ENCODE measurements at places on chromosomes 4 and X.

DNA sequence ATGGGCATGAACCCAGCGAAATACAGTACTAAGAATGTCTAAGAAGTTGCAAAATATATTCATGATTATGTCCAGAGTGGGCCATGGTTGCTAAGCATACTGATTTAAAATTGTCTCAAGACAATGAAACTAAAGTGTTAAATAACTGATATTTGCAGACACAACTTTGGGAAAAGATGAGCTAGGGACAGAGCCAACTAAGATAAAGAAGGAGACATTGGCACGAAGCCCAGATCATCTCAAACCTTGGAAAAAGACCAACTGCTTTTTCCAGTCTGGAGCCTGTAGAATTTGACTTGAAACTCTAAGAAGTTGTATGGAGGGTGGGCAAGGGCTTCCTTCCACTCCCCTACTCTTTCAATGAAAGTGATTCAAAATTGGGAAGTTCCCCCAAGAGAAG is 108.5 kb upstream of the GLRA2 start:
- no peak for DNase-seq

DNA sequence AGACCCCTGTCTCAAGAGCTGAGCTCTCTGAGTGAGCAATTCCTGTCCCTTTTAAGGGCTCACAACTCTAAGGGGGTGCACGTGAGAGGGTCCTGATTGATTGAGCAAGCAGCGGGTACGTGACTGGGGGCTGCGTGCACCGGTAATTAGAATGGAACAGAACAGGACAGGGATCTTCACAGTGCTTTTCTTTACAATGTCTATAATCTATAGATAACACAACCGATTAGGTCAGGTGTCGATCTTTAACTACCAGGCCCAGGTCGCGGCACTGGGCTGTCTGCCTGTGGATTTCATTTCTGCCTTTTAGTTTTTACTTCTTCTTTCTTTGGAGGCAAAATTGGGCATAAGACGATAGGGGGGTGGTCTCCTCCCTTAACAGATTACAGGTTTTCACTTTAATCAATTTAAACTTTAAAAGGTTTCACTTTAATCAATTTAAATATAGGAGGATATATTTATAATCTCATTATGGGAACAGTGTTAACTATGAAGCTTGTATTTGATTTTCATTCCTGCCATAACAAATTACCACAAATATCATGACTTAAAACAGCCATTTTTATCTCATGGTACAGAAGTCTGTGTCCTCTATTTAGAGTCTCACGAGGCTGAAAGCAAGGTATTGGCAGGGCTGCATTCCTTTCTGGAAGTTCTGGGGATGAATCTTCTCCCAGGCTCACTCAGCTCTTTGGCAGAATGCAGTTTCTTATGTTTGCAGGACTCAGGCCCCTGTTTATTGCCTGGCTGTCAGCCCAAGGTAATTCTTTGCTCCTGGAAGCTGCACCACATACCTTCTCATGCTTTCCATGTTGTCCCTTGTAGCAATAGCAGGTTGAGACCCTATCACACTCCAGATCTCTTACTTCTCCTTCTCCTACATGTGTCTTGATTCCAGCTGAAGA is 5.2 kb downstream of the SPATA4 start:
- DNase-seq: no peak

- no peak for DNase-seq
Measured at GRCh38 chr4:8541981-8542715, 38.0 kb upstream of the GPR78 start.

DNA sequence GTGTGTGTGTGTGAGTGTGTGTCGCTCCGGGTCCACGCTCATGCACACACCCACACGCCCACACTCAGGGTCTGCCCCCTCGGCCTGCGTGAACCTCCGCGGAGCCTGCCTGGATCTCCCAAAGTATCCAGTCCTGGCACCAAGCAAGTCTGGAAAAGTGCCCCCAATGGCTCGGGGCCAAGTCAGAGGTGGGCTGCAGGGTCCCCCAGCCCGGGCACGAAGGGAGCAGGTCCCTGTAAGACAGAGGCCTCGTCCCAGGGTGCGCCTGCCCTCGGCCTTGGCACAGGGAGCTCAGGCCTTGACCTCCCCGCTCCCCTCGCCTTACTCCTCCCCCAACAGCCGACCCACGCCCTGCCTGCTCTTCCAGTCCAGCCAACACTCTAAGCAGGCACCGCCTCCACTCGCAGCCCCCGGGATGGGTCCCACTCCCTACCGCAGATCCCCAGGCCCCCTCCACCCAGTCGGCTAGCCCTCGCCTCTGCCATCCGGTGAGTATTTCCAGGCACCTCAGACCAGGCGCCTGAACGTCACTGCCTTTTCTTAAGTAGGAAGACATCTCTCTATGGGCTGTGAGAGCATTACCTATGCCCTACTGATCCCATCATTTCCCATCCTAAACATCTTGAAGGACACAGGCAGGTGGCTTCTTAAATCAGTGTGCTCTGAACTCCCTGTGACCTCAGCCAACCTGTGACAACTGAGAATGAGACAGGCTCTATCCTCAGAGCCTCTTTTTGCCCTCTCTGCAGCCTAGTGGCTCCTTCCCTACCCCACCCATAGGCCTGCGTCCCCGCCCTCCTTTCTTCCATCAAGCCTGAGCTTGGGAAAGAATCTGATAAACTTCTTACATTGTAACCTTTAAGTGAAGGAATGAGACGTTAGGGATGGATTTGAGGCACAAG is 704 bp downstream of the FAM114A1 start:
- DNase-seq: no peak

DNA sequence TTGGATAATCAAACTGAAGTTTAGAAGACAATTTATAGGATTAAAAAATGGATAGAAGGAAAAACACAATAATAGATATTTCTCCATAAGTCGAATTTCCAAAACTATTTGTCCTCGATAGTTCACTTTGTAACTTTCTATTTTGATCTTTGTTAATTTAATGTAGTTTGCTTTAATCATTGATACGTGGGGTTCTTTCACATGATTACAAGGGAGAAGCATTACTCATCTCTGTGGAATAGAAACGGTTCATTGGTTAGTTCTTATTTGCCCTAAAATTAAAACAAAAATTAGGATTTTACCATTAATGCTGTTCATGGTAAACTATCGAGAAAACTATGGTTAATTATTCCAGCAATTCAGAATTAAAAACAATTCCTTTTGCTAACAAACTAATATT is 2.1 kb downstream of the TET2 start:
- no peak for DNase-seq

- DNase-seq: no peak
Measured at GRCh38 chr4:185925910-185926360, 113.9 kb upstream of the SORBS2 start.

DNA sequence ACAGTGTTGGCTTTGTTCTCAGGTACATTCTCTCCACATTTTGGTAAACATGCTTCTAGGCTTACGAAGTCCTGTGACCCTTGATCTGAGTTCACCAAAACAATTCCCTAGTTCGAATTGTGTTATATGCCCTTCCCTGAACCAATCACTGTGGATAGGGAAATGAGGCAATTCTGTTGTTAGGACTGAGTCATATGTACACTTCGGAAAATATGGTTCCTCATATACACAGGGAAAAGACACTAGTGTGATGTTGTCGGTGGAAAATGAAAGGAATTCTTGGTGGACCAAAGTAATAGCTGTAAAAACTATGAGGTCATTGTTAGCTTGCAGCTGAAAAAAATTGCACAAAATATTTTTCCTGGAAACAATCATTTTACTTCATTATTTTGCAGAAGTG is 46.6 kb upstream of the MAGEC2 start:
- no peak for DNase-seq

GRCh38 chr4:6548882-6549230 is 26.1 kb upstream of the MAN2B2 start:
- no peak for DNase-seq

DNA sequence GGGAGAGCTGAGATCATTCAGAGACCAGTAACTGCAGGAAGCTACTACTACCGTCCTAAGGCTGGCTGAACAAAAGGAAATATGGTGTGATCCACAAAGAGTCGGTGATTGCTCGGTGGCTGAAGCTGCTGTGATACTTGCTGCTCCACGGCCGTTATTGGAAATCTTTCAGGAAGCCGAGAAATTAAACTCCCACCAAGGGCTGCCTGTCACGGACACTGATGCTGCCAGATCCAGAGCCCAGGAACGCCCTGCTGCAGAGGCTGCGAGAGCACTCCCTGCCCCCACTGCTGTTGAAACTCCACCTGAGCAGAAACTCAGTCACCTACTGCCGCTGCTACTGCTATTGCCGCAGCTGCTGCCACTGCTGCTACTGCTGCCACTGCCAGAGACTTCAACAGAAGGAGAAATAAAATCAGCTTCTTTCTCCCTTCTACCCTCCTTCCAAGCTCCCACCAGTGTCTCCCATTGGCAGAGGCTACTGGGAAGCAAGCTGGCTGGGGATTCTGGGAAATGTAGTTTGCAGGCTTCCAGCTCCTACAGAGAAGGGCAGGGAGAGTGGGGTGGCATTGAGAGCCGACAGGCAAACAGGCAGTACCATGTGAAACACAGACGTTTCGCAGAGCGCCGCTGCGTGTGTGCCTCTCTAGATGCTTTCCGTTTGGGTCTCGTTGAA is 126.0 kb upstream of the ENPP6 start:
- DNase-seq: peak; percentile 39

GRCh38 chrX:16592194-16592770 is 57.7 kb upstream of the S100G start:
- DNase-seq: no peak

- DNase-seq: no peak
Measured at GRCh38 chr4:97892592-97893266, 250.5 kb downstream of the STPG2 start.

GRCh38 chr4:141153751-141154510 is 20.7 kb upstream of the RNF150 start:
- no peak for DNase-seq

GRCh38 chrX:39396358-39396995 is 595.2 kb downstream of the MID1IP1 start:
- no peak for DNase-seq

- DNase-seq: no peak
Measured at GRCh38 chrX:134738986-134739740, 80.9 kb upstream of the PLAC1 start.

- DNase-seq: no peak
Measured at GRCh38 chr4:4577359-4577875, 35.6 kb upstream of the STX18 start.

GRCh38 chr4:27198246-27198645 is 337.6 kb downstream of the STIM2 start:
- no peak for DNase-seq

GRCh38 chr4:41880022-41880837 is 55.0 kb upstream of the TMEM33 start:
- DNase-seq: no peak

- DNase-seq: no peak
Measured at GRCh38 chrX:5236749-5237148, 991.9 kb downstream of the NLGN4X start.

GRCh38 chr4:122234686-122235085 is 82.6 kb downstream of the BLTP1 start:
- DNase-seq: no peak

DNA sequence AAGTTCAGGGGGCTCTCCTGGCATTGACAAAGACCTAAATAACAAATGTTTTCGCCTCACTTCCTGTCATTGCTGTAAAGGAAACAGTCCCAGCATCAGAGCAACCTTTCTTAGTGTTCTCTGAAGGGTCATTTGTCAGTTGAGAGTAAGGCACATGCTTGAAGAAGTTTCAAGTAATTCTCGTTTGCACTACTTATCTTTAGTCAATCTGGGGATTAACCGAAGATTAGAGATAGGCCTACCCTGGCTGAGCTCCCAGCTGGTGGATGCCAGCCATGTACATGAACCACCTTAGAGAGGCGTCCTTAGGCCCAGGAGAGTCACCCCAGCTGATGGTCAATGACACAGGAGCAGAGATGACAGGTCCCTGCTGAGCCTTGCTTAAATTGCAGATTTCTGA is 189.9 kb upstream of the PGRMC2 start:
- DNase-seq: no peak

GRCh38 chrX:42606591-42606990 is 171.4 kb downstream of the PPP1R2C start:
- no peak for DNase-seq

GRCh38 chr4:54423066-54423465 is 194.0 kb downstream of the PDGFRA start:
- no peak for DNase-seq

- no peak for DNase-seq
Measured at GRCh38 chr4:71229477-71230270, 109.1 kb upstream of the SLC4A4 start.

- DNase-seq: no peak
Measured at GRCh38 chr4:155784637-155785036, 25.8 kb downstream of the GUCY1B1 start.

GRCh38 chrX:129529685-129530281 is 6.5 kb upstream of the SMARCA1 start:
- DNase-seq: no peak

DNA sequence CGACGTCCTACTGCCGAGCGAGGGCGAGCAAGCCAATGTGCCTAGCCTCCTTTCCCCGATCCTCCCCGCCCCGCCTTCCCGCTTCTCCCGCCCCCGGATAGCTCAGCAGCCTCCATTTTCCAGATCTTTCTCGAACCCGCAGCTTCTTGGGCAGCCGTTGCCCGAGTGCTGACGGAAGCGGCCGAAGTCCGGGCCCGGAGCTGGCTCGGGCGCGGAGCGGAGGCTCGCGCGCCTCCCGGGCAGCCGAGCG is 172 bp upstream of the HSPA4L start:
- peak; percentile 76 for DNase-seq

DNA sequence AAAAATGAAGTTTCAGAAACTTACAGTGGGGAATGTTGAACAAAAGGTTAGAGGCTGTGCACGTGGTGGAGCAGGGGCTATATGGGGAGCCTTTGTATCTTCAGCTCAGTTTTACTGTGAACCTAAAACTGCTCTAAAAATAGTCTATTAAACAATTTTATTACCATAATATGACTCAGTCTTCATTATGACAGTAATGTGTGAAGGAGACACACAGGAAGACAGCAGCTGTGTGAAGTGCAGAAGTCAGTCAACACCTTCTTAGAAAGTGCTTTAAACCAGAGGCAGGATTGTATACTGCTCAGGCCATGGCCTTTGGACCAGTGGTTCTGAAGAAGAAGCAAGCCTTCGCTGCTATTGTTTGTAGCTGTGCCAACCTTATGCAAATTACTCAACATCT is 89.7 kb downstream of the ARHGAP10 start:
- no peak for DNase-seq

GRCh38 chrX:8913655-8914409 is 112.6 kb upstream of the FAM9A start:
- DNase-seq: no peak

GRCh38 chr4:127558489-127559407 is 74.0 kb upstream of the INTU start:
- no peak for DNase-seq

GRCh38 chr4:40675166-40675565 is 45.5 kb upstream of the RBM47 start:
- no peak for DNase-seq

DNA sequence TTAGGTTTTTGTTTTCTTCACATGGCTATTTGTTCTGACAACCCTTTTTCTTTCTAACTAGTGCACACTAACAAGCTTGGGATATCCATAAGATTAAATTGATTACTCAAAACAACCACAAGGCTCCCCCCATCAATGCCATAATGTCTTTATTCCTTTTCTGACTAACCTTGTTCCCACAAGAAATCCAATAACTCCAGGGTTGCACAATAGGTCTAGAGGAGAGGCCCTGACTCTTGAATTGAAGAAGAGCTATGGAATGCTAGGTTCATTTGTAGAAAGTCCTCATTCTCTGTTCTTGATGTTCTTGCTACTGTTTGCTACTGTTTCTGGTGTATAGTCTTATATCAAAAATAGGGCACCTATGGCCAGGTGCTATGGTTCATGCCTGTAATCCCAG is 71.0 kb downstream of the PRRG1 start:
- no peak for DNase-seq
